ENCODE measurements at places on chromosomes 11 and 22.

DNA sequence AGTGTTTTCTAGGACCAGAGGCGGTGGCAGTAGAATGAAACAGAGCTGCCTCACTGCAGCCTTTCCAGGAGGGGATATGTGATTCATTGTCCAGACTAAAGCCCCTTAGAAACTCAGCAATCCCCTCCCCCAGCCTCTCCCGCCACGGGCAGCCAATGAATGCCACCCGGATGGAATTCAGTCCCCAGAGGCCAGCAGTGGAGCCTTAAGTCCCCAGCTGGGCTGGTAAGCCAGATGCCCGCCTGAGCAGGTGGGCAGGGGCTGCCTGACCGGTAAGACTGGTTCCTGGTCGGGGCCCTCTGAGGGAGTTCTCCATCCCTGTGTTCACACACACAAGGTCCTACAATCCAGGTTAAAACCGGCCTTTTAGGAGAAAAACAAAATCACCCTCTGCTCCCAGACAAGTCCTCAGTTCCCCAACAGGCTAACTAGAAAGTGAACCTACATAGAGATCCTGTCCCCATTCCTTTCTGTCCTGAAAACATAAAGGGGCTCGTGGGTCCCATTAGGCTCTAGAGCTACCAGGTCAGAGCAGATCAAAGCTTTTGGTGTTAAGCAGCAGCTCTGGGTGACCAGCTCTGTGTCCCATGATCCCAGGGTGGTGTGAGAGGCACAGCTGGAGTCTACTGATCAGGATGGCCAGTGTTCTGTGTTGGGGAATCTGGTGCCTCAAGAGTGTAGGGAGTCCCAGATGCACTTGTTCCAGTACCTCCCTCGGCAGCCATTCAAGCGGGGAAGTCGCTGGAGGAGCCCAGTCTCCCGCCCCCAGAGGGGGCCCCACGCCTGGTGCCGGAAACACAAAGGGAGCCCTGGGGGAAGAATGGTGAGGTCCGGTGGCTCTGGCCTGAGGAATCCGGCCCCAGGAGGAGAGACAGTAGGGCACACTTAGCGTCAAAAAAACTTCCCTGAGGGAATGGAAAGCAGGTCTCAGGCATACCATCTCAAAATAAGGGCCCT lies 2.6 kb downstream of the PATZ1 start:
- peak; percentile 89 for DNase-seq

- DNase-seq = no peak
Observed at GRCh38 chr11:6708876-6709275, 25.7 kb upstream of the MRPL17 start.

DNA sequence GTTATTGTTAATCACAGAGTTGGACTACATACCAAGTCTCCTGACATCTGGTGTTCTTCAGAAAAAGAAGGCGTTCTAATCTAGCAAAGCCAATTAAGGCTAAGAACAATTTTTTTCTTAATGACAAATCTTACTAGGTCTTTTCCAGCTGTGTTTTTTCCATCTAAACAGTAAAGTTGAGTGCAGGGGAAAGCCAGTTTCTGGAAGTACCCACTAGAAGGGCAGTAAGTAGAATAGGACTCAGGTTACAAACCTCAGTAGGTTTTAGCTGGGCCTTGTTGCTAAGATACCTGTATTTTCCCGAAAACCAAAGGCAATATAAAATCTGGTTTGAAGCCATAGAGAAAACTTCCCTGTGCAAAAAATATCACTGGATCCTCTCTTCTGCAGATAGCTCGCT lies 351.9 kb downstream of the ETS1 start:
- DNase-seq = no peak

DNA sequence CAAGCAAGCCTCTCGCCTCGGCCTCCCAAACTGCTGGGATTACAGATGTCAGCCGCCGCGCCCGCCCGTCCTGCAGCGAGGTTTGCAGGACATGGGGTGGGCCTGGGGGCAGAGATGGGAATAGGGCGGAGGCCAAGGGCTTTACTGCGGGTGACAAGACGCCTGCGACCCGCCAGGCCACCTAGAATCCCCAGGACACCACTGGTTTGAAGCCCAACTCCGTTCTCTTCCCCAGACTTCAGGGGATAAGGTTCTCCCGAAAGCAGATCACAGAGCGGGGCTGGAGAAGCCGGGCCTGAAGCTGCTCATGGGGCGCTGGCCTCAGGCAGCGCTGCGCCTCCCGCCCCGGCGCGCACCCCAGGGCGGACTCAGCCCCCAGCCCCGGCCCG lies 354 bp downstream of the POLR2L start:
- DNase-seq = no peak

GRCh38 chr11:85863855-85864254 lies 8.7 kb downstream of the CCDC83 start:
- no peak for DNase-seq

GRCh38 chr11:63557570-63557969 lies 5.6 kb downstream of the PLAAT2 start:
- no peak for DNase-seq

DNA sequence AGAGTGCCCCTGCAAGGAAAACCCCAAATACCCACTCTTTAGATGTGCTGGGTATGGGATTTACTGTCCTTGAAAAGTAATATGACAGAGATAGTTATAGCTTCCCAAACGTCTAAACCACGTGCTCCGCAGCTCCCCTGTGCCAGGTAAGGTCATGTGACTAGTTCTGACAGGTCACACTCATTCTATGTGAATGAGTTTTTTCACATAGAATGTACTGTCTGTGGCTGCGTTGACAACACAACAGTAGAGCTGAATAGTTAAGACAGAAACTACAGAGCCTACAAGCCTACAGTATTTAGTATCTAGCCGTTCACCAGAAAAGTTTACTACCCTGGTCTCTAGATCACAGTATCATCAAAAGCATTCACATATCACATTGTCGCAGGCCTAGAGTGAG lies 236.2 kb downstream of the ETS1 start:
- DNase-seq = no peak

- no peak for DNase-seq
Observed at GRCh38 chr11:35363854-35364780, 55.2 kb downstream of the SLC1A2 start.

GRCh38 chr11:88312628-88313027 lies 24.9 kb downstream of the CTSC start:
- DNase-seq = no peak

GRCh38 chr11:116225784-116226585 lies 546.8 kb downstream of the BUD13 start:
- DNase-seq = no peak

DNA sequence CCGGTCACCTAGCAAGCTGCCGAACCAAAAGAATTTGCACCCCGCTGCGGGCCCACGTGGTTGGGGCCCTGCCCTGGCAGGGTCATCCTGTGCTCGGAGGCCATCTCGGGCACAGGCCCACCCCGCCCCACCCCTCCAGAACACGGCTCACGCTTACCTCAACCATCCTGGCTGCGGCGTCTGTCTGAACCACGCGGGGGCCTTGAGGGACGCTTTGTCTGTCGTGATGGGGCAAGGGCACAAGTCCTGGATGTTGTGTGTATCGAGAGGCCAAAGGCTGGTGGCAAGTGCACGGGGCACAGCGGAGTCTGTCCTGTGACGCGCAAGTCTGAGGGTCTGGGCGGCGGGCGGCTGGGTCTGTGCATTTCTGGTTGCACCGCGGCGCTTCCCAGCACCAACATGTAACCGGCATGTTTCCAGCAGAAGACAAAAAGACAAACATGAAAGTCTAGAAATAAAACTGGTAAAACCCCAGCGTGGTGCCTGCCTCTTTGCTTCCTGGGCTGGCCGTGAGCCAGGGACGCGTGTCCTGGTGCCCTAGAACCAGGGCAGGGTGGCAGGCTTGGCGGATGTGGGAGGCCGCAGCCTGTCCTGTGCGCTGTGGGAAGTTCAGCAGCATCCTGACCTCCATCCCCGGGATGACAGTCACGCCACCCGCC lies 13.2 kb downstream of the CCND1 start:
- no peak for DNase-seq

DNA sequence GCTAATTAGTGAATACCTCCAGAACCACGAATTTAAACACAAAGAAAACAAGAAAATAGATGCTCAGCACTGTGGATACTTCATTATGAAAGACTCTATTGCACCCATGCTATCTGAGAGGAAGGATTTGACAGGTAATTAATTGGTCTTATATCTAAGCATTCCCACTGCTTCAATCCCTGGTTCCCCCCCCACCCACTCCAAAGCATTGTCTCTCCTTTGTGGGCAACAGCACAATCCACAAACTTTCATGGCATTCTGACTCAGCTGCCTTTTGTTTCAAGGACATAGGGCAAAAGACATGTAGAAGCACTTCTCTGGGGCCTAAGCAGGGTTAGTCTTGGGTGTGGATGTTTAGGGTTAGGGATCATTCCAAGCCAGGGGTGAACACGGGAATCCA lies 551.4 kb downstream of the BUD13 start:
- DNase-seq = no peak

- DNase-seq = no peak
Observed at GRCh38 chr11:72088076-72088808, 7.6 kb downstream of the LRRC51 start.

- no peak for DNase-seq
Observed at GRCh38 chr11:10287140-10287539, 6.9 kb downstream of the SBF2 start.

GRCh38 chr11:125157953-125158680 lies 6.4 kb upstream of the PKNOX2 start:
- peak; percentile 35 for DNase-seq

GRCh38 chr11:61532134-61533038 lies 23.8 kb downstream of the LRRC10B start:
- DNase-seq = peak; percentile 14

DNA sequence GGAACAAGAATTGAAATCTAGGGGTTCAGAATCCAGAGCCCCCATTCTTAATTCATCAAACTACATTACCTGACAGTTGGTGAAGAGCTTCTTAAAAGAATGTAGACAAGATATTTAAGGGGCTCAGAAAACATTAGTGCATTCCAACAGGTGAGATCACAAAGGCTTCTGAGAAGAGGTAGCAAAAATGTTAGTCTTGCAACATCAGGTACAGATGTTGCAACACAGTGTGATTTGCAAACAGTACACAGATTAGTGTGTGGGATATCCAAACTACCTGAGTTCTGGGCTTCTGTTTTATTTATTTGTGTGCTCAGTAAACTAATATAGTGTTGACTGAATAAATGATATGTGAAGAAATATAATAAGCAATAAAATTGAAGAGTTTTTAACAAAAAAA lies 11.8 kb downstream of the CASP4 start:
- no peak for DNase-seq

- no peak for DNase-seq
Observed at GRCh38 chr11:120546312-120547205, 35.0 kb downstream of the GRIK4 start.

DNA sequence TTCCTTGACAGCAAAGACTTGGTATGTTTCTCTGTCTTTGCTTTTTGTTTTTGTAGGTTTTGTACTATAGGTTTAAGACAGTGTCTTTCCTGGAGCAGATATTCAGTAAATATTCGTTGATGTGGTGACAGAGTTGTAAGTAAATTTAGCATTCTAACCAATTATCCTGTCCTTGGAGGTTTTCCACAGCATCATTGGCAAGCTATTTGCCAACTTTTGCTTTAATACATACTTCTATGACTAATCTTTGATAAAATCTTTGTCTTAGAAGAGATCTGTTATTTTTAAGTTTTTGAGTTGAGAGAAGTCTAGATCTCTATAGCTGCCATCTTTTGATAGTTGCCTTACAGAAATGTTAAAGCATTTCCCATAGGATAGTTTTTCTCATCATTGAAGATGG lies 3.8 kb downstream of the USP47 start:
- DNase-seq = no peak

DNA sequence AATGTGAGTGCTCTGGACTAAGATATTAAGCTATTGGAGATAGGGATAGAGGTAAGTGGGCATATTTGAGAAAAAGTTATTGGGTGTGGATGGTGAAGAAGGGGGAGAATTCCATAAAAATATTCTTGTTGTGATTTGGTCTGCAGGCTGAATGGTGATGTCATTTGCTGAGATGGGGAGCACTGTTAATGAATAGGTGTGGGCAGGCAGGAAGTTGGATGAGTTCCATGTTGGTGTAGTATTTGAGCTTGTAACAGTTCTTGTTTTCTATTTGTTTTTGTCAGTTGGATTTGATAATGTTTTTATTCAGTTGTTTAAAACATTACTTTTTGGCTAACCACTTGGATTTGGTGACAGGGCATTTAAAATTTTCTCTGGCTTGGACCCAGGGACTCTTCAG lies 168.8 kb downstream of the C11orf87 start:
- DNase-seq = no peak

DNA sequence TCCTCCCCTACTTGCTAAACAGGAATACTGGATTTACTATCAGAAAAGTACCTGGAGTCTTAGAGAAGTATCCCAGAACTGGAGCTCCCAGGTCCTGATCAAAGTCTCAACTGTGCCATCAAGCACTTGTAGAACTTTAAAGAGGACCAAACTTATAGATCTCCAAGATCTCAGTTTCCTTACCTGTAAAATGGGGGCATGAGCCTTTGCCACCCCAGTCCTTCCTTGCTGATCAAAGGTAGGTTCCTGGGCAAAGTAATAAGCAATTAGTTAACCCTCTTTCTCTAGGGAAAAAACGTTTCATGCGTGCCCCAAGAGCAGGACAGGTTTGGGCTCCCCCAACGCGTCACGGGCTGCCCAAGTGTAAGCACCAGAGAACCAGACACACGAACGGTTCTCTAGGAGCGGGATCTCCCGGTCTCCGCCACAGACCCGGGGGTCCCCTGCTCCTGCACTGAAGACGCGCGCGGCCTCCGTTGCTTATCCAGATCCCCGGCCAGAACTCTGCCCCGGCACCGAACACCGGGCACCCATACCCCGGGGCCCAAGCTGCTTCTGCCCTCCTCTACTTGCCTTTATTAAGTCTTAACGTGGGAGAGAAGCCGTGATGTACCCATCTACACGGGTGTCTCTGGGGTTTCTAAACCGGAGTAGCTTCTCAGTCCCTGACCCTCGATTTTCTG lies 505 bp downstream of the ZNF214 start:
- no peak for DNase-seq

DNA sequence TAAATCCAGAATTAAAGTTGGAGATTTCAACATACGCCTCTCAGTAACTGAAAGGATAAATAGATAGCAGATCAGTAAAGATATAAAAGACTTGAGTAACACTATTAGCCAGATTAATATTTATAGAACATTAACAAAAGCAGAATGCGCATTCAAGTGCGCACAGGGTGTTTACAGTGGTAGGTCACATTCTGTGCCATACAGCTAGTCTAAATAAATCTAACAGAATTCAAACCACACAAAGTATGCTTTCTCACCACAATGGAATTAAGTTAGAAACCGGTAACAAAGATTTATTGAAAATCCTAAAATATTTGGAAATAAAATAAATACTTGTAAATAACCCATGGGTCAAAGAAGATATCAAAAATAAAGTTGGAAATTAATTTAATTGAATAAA lies 341.0 kb downstream of the DYNC2H1 start:
- no peak for DNase-seq

DNA sequence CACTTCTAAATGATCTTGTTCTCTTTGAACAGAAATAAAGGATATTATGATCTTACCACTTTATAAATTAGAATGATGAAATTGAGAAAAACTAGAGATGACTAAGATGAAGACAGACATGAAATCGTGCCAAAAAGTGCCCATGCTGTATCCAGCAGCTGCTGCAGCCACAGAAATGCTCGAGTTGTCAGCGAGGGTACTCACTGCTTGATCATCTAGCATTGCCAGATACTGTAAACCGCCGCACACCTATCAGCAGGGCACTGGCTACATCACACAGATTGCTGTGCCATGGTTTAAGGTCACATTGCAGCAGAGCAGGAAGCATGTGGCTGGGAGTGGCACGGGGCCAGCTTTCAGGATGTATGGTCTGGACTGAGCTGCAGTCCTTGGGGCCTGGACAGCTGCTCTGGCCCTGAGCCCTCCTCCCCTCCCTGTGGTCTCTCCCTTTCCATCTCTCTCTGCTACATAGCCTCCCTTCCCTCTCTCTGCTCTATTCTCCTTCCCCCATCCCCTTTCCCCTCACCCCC lies 51.0 kb upstream of the SEPTIN5 start:
- DNase-seq = no peak

GRCh38 chr22:20062766-20063083 lies 17.3 kb upstream of the DGCR8 start:
- no peak for DNase-seq

Measured in NCI-H1417 (cell line).